C1 segment of cervical spinal cord (tissue), 14 donors: ENCODE measurements at places on chromosomes 12 and 14.

DNA sequence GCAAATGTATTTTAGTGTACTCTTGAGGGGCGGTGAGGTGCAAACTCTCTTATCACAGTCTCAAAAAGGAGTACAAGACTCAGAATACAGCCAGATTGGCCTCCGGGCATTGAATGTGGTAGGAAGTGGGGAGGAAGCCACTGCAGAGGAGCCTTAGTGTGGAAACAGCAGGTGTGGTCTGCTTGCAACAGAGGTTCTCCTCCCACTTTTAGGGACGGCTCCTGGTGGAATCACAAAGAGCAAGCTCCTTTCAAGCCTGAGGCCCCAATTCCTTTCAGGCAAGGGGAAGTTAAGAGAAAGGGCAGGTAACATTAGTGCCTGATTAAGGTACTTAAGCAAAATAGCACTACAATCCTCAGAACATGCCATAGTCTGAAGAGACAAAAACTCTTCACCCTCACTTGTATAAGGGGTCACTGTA, 23.7 kb upstream of the SLC2A3 start:
- DNase-seq, result no peak

DNA sequence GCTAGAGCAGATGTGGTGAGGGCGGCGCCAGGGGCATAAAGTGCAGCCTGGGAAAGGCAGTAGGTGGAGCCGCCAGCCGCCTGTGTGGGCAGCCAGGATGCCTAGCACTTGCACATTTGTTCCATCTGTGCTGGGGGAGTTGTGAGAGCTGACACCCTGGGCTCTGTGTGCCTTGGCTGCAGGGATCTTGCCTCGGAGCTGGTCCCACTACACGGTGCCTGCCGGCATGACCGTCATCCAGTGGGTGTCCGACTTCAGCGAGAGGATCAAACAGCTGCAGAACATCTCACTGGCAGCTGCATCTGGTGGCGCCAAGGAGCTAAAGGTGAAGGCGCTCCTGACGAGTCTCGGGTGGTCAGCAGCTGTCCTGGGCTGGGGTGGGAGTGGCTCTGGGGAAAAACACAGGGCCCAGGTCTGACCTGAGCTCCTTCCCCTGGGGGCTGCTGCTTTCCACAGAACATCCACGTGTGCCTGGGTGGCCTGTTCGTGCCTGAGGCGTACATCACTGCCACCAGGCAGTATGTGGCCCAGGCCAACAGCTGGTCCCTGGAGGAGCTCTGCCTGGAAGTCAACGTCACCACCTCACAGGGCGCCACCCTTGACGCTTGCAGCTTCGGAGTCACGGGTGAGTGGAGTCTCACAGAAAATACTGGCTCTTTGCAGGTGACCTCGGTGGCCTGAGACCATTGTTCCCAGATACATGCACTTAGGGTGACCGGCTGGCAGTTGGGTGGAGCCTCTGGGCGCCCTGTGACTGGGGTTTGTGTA, 37.4 kb downstream of the HSP90AA1 start:
- DNase-seq, result no peak

GRCh38 chr14:56678838-56679237, 99.2 kb downstream of the TMEM260 start:
- no peak for DNase-seq

- no peak for DNase-seq
Measured at GRCh38 chr14:100684961-100685360, 41.7 kb upstream of the DLK1 start.

GRCh38 chr12:89951694-89952060, 243.0 kb upstream of the ATP2B1 start:
- DNase-seq, result no peak

GRCh38 chr12:89344043-89344861, 8.0 kb downstream of the DUSP6 start:
- DNase-seq, result no peak

- no peak for DNase-seq
Measured at GRCh38 chr14:45757655-45758054, 504.7 kb upstream of the MIS18BP1 start.

GRCh38 chr14:95902273-95902826, 25.7 kb downstream of the TUNAR start:
- DNase-seq, result no peak

GRCh38 chr12:45705404-45705803, 24.1 kb upstream of the ARID2 start:
- DNase-seq, result no peak

DNA sequence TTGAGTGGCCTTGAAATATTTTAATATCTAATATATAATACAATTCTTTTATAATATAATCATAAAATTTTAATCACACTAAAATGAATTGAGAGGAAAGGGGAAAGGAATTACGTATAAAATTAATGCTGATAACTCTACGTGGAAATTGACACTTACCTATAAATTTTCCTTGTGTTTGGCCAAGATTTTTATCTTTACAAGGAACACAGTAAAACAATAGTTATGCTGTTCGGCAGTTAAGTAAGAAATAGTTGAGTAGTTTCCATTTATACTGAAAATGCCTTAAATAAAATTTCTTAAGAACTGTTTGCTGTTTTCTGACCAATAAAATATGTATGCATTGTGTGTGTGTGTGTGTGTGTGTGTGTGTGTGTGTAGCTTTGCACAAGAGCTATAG, 294.4 kb downstream of the LRFN5 start:
- no peak for DNase-seq

DNA sequence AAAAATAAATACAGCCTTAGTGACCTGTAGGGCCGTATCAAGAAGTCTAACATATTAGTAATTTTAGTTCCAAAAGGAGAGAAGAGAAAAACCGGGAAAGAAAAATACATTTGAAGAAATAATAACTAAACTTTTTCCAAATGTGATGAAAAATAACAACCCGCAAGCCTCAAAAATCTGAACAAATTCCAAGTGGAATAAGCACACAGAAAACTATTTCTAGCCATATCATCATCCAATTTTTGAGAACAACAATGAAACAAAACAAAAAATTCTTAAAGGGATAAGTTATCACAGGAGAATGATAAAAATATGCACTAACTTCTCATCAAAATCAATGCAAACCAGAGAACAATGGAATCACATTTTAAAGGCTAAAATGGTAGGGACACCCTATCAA, 198.1 kb upstream of the PLXNC1 start:
- no peak for DNase-seq

- no peak for DNase-seq
Measured at GRCh38 chr12:1799882-1800400, 20.4 kb upstream of the LRTM2 start.

GRCh38 chr12:96526110-96526509, 36.7 kb downstream of the CFAP54 start:
- DNase-seq, result no peak

- DNase-seq, result no peak
Measured at GRCh38 chr14:20818861-20819260, 16.2 kb upstream of the RNASE1 start.

- no peak for DNase-seq
Measured at GRCh38 chr12:116166306-116166705, 111.2 kb downstream of the MED13L start.

DNA sequence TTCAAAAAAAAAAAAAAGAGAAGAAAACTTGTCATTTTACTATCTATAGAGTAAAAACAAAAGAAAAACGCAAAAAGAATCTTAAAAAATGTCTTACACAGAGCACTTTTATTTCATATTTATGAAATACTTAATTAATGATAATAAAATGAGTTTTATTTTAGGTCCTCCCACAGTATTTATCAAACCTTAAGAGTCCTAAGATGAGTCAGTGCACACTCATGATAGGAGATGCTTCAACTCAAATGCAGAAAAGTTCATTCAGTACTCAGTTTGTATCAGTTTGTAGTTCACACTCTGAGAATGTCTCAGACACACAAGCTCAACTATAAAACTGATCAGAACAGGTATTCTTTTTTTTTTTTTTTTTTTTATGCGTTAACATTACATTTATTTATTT, 41.7 kb downstream of the TRIM9 start:
- DNase-seq, result no peak

DNA sequence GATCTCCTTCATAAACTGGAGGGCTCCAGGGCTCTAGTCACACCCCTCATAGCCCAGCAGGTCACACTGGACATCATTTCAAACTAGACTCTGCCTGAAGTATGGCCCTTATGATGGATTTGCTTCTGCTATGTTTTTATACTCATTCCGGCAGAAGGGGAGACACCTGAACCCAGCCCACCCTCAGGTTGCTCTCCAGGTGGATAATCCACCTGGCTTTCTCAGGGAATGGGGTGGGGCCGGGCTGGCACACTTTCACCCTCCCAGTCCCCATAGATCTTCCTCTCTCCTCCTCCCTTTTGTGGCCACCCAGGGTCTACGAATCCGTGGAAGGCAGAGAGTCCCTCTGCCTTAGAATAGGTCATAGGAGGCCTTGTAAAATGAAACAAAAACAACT, 9.8 kb upstream of the KRT73 start:
- DNase-seq, result no peak

- no peak for DNase-seq
Measured at GRCh38 chr14:30252151-30252550, 306.8 kb upstream of the G2E3 start.

DNA sequence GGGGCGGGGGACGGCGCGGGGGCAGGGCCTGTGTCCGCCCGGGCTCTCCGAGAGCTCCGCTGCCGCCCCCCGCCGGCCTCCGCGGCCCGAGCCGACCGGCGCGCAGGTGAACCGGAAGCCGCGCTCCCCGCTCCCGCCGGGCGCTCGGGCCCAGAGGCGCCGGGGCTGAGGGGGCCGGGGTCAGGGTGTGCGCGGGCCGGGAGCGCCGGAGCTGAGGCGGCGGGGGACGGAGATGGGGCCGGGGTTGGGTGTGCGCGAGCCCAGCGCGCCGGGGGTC, 431 bp downstream of the HIP1R start:
- DNase-seq, result no peak

- DNase-seq, result no peak
Measured at GRCh38 chr14:101477648-101478047, 83.6 kb upstream of the DIO3 start.

DNA sequence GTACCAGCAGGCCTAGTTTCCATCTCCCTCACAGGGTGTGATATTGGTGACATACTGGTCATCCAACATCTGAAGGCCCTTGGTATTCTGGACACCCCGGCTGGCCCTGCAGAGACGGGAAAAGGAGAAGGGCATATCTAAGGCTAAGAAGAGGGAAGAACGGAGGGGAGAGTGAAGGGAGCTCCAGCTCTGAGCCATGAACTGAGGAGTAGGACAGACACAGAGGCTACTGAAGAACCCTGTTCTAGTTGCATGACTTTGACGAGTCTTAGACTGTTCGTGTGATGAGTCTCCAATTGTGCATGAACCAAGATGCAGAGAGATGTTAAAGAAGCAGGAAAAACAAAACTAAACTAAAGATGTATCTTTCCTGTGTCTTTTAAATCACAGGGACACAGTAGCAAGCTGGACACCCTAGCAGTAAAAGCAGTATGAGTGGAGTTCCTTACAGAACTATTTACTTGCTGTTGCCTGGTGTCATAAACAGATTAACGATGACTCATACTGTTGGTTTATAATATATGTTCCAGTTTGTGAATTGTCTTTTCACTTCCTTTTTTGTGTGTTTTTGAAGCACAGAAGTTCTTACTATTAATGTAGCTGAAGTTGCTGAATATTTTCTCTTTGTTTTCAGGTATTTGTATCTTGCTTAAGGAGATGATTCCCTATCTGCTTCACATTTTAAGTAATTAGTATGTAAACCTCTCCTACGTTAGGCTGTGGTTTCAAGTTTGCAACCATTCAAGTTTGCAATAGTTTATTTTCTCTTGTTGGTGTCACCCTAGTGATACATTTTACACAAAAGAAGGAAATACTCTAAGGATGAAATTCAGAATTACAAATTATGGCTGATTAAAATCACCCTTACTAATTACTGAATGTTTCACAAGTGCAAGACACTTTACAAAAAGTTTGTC, 15.7 kb downstream of the FAR2 start:
- no peak for DNase-seq

GRCh38 chr12:5904969-5905368, 40.1 kb downstream of the ANO2 start:
- DNase-seq, result no peak

DNA sequence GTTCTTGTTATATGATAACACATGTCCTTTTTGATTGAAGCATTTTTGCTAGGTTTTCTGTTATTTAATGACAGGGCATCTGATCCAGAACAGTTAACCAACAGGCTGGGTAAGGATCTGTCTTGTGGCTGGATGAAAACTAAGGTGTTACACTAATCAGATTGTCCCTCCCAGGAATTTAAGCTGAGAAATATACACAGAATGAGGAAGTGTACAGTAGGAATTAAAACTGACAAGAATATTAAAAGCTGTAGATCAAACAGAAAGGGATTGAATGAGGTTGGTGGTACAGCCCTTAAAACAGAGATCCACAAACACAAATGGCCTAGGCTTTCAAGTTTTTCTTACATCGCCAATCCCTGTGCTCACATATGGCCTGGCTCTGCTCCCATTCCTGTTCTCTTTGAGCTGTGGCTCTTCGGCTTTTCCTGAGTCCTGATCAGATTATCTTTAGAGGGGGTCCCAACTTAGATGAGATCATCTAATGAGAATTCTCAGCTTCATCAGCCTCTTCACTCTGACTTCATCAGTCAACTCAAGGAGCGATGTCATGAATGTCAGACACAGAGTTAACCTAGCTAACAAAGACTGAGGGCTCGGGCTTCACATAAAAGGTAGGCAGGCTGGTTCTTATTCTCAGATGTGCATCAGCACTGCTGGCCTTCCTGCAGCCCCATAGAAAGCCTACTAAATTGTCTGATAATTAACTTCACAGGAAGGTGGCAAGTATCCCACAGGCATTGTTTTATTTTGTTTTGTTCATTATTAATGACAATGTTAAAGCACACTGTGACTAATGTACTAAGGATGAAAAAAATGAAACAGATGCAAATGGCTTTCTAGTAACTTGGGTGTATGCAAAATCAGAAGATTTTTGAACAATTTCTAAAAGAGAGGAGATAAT, 11.4 kb downstream of the PYGL start:
- no peak for DNase-seq

GRCh38 chr12:114412307-114412706, 6.4 kb upstream of the TBX5 start:
- no peak for DNase-seq

DNA sequence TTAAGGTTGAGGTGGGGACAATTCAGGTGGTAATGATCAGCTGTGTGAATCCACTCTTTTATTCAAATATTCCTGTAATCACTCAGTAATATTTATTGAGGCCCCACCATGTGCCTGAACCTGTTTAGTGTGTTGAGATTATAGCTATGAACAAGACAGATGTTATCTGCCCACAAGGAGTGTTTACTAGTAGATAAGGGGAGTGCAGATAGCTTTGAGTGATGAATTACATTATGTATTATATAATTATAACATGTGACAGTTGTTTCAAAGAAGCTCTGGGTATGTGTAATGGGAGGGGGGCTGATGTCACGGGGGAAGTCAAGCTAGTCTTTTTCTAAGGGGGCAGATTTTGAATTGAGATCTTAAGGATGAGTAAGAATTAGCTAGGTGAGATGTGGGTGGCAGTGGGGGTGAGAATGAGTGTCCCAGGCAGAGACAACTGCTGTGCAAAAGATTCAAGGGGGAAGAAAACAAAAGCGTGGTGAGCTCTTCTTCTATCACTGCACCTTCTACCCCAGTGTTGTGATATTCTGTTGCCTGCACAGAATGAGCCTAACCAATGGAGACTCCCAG, 21.3 kb upstream of the SRRM4 start:
- DNase-seq, result no peak

- DNase-seq, result no peak
Measured at GRCh38 chr12:117063162-117063911, 35.9 kb downstream of the TESC start.
